GM04504 (cell line): ENCODE measurements at places on chromosomes 2 and 18.
A peak's percentile ranks its signal among the peaks of the same experiment; 100 is the strongest.

GRCh38 chr2:158046121-158046880 is 55.4 kb upstream of the UPP2 start:
- no peak for DNase-seq

DNA sequence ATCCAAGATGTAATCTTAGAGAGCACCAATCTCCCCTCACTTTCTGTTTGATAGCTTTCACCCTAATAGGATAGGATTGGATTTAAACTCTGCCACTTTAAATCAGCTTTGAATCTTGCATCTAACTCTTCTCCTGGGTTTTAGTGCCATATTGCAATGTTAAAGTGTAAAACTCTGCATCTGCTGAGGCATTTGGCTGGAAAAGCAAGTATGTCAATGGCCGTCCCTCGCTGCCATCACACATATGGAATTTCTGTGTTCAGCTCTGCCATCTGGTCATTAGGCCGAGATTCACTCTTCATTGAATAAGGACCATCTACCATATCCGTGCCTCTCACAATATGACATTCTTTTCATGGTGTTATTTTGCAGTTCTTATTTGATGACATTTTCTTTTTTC is 728.1 kb upstream of the PIK3C3 start:
- no peak for DNase-seq

DNA sequence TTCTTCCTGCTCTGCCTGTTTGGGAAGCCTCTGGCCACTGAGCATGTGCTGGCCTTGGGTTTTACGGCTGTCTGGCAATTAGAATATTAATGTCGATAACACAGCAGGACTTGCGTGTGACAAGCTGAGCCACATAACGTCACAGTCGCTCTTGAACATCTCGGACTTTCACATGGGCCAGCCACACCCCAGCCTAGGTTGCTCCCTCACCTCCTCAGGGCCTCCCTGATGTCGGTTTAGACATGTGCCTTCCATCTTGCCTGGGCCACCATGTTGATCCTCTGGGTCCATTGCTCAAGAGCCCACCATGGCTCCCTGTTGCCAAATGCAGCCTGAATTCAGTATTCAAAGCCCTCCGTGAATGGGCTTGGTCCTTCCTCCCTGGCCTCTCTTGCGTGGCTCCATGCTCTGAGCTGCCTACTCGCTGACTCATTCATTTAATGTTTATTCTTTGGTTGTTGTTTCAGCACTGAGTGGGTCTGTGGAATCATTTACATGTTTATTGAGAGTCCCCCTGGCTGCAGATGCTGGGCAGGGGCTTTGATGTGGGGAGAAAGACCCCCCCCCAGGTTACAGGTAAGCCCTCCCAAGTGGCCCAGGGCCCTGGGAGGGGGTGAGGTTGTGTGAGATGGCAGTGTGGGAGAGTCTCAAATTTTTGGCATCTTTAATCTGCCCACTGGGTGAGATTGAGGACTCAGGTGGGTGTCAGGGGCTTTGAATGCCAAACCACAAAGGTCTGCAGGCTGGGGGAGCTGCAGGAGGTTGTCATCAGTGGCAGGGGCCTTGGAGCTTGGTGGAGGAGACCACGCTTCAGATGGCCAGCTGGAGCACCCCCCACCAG is 62.0 kb downstream of the ODC1 start:
- DNase-seq: no peak

DNA sequence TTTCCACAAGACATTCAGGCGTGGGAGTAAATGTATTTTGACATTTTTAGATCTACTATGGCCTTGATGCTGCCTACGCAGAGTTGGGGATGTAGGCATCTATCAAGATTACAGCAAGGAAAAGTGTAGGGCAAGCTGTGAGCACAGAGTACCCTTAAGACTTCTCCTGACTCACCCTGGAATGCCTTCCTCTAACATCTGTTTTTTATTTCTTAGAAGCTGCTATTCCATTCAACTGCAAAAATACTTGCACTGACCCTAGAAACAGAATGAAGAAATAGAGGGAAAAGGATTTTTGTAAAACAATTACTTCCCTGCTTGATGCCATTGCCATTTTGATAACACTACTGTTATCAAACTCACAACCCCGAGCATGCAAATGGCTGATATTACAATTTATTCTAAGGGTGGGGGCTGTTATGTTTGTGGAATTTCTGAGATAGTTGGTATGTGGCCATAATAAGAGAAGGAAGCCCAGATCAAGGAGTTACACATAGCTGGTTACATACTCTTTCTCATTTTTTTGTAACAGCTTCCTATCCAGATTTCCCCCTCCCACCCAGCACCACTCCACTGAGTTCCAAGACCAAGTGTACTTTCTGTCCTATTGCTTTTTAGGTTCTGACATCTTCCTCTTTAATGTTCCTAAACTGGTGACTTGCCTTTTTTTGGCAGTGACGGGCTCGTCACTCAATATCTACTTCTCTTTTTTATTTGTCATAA is 6.0 kb upstream of the ROCK1 start:
- peak; percentile 67 for DNase-seq

GRCh38 chr18:54129448-54130067 is 94.9 kb downstream of the MBD2 start:
- DNase-seq: no peak

DNA sequence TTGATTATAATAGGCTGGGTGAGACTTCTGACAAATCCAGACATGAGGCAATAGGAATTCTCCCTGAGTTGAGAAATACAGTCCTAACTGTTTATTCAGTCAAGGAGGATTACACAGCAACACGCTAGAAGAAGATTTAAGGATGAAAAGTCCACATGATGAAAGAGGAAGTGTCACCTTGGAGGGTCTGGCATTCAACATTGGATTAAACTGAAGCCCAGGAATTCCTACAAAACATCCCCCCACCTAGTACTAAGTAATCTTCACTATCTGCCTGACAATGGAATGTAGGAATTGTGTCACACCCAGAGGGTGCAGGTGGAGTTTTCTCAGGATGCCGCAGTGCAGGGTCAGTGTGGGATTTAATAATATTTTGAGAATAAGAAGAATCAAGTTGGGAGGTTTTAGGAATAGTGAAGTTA is 142.4 kb downstream of the SOCS6 start:
- DNase-seq: no peak

DNA sequence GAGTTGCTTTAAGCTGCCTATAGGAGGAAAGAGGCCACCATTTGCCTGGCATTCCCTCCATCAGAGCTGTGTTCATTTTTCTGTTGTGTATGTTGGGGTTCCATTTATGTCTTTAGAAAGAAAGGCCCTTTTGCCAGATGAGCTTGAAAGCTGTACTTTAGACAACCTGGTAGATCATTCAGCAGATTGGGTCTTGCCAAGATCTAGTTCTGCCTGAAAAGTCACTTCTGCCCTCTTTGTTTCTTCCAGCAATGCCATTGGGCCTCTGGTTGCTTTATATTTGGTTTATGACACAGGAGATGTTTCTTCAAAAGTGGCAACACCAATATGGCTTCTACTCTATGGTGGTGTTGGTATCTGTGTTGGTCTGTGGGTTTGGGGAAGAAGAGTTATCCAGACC is 14.4 kb downstream of the SLC20A1 start:
- DNase-seq: no peak

- no peak for DNase-seq
Observed at GRCh38 chr2:43238176-43238575, 11.8 kb upstream of the ZFP36L2 start.
